WTC11 (cell line): ENCODE measurements at places on chromosomes 5 and 9.

- no peak for DNase-seq
Measured at GRCh38 chr5:100165309-100165708, 369.9 kb upstream of the FAM174A start.

DNA sequence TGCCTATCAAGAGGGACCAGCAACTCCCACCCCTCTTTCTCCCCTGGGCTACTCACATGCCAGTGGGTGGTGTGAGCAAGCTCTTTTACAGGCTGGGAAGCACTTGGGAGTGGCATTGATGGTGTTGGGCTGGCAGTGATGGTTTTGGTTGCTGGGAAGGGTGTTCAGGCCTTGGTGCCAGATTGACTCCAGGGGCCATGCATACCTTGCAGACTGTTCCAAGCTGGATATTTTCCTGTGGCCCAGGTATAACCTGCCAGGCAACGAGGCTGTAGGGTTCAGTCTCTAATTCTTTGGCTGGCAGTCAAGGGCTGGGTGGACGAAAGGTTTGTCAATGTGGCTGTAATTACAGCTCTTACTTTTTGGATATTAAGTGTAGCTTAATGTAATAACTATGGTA, 177.3 kb downstream of the MACROH2A1 start:
- no peak for DNase-seq

GRCh38 chr5:80704221-80704620, 49.4 kb upstream of the DHFR start:
- DNase-seq = no peak

- DNase-seq = no peak
Measured at GRCh38 chr5:153212471-153212870, 278.0 kb upstream of the GRIA1 start.

GRCh38 chr9:31996331-31996730, 388.1 kb upstream of the ACO1 start:
- no peak for DNase-seq

- DNase-seq = no peak
Measured at GRCh38 chr9:125746774-125747052, 460 bp upstream of the PBX3 start.

DNA sequence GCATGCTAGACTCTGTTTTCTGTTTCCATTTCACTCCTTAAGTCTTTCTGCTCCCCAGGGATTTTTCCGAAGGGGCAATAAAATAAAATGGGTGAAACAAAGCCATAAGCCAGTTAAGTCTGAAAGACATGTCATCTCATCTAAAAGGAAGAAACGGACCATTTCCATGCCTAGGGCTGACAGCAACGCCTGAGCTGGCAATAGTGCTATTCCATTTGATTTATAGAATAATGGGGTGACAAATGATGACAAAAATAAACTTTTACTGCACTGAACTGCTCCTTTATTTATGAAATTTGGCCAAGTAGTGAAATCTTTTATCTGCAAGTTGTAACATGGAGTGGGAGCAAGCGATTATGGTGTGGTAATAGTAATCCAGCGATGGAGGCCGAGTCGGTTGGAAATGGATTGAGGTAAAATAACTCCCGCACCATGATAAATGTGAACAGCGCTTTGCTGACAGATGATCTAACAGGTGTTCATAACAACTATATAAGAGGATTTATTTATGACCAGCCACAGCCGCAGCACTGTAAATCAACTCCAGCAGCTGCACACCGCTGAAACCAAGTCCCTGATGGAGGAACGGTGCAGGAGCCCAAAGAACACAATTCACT, 219.8 kb upstream of the TBCA start:
- no peak for DNase-seq

DNA sequence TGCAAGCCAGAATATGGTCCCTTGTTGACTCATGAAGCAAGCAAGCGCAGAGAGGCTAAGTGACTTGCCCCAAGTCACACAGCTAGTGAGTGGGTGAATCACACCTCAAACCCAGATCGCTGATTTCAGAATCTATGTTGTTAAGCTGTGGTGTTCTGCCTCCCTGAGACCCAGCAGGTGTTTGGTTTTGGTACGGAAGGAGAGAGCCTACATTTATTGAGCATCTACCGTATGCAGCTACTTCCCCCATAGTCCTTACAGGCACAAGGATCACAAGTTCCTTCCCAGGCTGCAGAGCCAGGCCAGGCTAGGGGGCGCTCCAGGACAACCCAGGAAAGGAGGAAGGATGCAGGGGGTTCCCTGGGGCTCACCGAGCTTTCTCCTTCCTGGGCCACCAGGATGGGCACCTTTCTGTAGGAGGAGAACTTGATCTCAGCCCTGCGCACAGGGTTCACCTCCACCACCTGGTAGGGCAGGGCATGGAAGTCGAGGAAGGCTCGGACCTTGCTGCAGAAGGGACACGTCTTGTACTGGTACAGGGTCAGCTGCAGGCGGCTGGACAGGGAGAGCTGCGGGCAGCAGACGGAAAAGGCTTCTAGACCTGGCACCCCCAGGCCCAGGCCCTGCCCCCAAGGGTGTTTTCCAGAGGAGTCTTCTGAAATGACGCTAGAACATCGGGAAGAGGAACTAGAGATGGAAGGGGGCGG, 2.5 kb downstream of the PTGES2 start:
- DNase-seq = peak; percentile 92

DNA sequence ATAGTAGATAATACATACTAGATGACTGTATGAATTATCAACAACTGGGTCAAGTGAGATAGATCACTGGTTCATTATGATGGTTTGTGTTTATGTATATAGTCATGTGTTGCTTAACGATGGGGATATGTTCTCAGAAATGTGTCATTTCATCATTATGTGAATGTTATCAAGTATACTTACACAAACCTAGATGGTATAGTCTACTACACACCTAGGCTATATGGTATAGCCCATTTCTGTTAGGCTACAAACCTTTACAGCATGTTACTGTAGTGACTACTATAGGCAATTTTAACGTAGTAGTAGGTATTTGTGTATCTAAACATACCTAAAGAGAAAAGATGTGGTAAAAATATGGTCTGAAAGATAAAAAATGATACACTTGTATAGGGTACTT, 31.0 kb downstream of the TMEM38B start:
- no peak for DNase-seq

DNA sequence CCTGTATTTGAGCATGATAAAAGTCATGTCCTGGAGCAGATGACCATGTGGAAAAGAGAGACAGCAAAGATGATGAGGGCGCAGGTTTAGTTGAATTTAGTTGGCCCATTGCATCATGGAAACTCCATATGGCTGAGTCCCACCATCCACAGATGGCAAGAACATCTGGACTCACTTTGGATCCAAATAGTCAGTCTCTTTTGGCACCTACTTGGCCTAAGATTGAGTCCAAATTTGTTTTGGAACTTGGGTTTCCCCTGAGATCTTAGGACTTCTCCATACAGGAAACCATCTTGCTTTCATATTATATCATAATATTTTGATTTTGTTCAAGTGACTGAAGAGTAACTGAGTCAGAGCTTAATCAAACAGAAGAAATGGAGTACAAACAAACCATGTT, 217.5 kb downstream of the DRD1 start:
- no peak for DNase-seq

- no peak for DNase-seq
Measured at GRCh38 chr5:169303119-169303515, 2.2 kb upstream of the SLIT3 start.

DNA sequence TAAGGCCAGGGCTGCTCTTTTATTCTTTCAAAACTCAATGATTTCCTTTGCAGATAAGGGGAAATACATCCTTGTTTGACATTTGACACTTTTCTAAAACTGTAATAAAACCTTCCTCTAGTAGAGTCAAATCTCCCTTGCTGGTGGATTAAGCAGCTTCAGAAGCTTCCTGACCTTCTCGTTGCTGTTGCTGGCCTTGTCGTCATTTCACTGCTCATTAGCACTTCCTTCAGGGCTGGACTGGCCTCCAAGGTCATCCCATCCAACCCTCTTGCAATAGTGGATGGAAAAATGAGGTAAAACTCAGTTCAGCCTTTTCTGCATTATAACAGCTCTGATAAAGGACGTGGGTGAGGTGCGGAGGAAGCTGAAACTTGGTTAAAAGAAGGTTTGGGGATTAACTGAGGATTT, 1.1 kb upstream of the ADAMTSL1 start:
- no peak for DNase-seq

- DNase-seq = no peak
Measured at GRCh38 chr5:112002376-112002775, 245.4 kb upstream of the NREP start.

GRCh38 chr5:132086277-132086794, 12.7 kb downstream of the CSF2 start:
- DNase-seq = no peak

DNA sequence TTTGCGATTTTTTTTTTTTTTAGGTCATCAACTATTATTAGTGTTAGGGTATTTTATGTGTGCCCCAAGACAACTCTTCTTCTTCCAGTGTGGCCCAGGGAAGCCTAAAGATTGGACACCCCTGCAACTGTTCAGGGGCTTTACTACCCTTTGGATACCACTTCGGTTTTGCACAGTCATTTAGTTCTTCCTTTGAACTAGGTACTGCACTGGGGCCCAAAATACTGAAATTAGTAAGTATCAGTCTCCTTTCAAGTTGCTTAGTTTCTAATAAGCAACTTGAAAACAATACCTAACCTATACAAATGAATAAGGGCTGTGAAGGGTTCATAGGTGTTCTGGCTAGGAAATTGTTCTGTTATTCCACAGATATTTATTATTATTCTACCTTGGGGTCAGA, 45.3 kb downstream of the CWC27 start:
- DNase-seq = no peak

GRCh38 chr5:87535706-87536105, 123.0 kb upstream of the CCNH start:
- no peak for DNase-seq

DNA sequence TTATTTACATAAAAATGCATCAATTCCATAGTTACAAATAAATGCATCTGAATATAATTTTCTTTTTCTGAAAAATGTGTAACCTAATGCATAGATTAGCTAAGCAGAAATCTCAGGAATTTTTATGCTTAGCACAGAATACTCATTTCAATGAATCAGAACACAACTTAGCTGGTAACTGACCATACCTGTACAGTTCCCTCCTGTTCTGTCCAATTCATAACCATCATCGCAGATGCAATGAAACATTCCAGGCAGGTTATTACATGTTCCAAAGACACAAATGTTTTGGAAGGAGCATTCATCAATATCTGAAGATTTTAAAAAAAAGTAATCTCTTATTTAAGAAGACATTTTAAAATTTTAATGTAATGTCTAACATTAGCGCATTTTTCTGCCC, 219.4 kb downstream of the FBN2 start:
- DNase-seq = no peak

- peak; percentile 94 for DNase-seq
Measured at GRCh38 chr5:174045470-174046025, at the start of gene NSG2. Gene NSG2, plus strand, starts transcription at chr5:174045706. Its CDS starts 1,050 bp downstream, at chr5:174046756.

GRCh38 chr5:139601429-139601828, 40.3 kb downstream of the UBE2D2 start:
- no peak for DNase-seq

DNA sequence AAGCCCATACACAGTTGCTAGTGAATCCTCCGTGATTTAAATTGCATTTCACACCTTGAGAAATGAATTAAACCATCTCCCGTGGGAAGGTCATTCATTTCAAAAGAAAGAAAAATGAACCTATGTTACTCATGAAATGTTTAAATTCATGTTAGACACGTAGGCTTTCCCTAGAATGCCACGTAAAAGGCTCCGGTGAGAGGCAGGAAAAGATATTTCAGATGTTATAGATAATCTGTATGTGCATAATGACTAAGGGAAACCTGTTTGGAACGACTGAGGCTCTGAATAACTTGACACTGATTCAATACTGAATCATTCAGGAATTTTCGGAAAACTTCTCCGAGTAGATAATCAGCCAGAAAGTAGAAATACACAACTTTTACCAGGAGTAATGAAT, 134.3 kb upstream of the ICE1 start:
- DNase-seq = no peak

GRCh38 chr9:2466703-2467102, 154.9 kb upstream of the VLDLR start:
- DNase-seq = no peak

DNA sequence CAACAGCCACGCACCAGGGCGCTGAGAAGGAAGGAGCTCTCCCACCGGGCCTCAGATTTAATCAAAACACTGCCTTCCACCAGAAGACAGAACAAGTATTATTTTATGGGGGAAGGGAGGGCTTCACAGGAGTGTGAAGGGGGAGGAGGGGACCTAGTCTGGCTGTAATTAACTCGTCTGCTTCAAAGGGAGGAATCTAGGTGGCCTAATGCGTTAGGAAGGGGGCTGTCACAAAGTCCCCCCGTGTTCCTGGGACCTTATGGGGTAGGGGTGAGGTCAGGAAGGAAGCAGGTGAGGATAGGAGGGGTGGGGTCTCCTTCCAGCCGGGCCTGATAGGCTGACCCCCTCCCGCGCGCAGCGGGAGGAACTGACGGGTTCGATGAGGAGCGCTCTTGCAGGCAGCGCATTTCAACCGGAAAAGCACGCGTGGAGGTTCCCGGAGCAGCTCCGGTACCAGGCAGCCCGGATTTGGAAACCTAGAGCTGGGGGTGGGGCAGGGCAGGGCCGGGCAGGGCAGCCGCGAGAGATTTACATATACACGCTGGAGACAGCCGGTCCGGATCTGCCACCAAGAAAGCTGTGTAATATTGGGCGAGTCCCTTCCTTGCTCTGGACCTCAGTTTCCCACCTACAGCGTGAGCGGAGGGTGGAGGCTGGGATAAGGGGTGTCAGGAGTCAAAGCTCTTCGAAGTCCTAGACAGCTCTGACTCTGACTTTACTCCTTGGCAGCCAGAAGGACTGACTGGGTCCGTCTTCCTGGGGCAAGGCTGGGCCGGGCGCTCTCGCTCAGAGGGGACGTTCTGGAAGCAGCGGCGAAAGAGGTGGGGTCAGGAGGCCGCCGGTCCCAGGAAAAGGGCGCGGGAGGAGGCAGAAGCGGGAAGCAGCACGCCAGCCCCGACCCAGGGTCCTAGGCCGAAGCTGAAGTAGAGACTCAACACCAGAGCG, 1.8 kb downstream of the SHB start:
- DNase-seq = peak; percentile 45

DNA sequence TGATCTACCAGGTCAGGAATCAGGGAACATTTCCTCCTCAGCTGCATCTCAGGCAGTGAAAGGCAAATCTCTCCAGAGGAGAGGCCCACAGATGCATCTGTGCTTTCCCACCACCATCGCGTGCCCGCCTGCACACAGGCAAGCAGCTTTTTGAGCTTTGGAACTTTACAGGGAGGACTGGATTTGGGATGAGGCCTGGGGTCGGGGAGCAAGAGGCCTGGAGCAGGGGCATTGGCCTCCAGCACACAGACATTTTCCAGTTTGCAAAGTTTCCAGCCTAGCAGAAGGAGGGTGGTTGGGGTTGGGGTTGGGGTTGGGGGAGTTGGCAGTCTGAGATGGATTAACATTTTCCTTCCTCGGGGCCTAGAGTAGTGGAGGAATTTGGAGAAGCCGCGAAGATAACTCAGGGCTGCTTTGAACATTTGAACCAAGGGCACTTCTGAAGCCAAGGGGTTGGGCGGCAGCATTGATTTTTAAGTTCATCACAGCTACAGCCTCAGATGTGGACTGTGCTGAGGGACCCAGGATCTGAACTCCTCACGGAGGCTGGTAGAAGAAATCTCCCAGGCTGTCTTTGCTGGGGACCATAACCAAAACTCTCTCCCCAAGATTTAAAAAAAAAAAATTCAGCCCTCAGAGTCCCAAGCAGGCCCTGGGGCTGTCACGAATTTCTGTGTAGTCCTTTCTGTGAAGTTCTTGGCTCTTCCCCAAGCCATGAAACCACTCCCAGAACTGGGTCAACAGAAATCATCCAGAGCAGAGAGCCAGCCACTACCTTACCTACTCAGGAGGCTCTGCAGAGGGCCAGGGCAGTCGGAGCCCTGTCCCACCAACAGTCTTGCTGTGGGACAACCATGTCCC, 25.6 kb downstream of the C5orf15 start:
- DNase-seq = no peak
